ENCODE measurements at places on chromosomes 1 and 21.

DNA sequence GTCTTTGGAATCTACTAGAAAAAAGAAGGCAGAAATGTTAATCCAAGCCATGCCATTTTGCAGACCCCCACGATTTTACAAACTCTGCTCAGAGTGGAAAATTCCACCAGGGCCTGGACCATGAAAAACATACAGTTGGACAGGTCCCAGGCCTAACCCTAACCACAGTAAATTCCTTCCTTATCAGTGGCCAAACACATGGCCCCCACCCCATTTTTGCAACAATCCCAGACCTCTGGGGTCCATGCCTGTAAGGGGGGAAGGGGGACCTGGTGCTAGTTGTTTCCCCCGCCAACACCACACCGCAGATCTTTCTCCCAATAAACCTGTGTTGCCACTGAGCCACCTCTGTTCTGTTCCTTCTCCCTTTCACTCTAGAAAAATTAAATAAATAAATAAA lies 1352.7 kb downstream of the AMY1C start:
- DNase-seq, result no peak

DNA sequence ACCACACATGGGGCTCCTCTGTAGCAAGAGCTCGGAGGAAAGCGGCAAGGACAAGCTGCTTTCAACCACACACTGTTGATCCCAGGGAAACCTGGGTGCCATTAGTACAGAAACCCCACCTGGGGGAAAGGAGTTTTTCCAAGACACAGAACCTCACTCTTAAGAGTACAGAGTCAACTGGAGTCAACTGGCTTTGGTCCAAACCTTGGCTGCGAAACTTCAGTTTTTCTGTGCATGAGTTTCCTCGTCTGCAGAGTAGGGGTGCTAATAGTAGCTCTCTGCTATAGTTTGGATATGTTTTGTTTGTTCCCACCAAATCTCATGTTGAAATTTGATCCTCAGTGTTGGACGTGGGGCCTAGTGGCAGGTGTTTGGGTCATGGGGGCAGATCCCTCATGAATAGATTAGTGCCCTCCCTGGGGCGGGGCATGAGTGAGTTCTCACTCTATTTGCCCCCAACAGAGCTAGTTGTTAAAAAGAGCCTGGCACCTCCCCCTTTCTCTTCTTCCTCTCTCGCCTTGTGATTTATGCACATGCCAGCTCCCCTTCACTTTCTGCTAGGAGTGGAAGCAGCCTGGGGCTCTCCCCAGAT lies 161.1 kb downstream of the PIGK start:
- DNase-seq, result no peak

DNA sequence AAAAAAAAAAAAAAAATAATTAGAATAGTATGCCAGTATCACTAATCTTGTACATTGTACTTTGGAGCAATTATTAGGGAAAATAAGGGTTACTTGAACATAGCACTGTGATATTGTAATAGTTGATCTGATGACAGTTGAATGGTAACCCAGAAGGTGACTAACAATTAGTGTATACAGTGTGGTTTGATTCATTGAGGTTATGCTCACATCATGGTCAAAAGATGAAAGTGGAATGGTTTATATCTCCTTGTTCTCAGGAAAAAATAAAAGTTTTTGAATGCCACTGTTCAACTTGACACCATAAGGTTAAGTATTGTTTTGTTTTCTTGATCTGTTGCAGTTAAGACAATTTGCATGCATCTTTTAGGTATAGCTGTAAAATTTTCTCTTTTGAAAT lies 87.0 kb downstream of the GPR52 start:
- no peak for DNase-seq

- DNase-seq, result no peak
These were observed 81.4 kb downstream of the NENF start for GRCh38 chr1:212514056-212514614.

- DNase-seq, result no peak
These were observed 5.4 kb downstream of the INTS11 start for GRCh38 chr1:1318777-1319645.

GRCh38 chr1:14140831-14141401 lies 440.9 kb downstream of the PRDM2 start:
- DNase-seq, result no peak

GRCh38 chr1:1281533-1282321 lies 1.5 kb downstream of the SCNN1D start:
- DNase-seq, result no peak

DNA sequence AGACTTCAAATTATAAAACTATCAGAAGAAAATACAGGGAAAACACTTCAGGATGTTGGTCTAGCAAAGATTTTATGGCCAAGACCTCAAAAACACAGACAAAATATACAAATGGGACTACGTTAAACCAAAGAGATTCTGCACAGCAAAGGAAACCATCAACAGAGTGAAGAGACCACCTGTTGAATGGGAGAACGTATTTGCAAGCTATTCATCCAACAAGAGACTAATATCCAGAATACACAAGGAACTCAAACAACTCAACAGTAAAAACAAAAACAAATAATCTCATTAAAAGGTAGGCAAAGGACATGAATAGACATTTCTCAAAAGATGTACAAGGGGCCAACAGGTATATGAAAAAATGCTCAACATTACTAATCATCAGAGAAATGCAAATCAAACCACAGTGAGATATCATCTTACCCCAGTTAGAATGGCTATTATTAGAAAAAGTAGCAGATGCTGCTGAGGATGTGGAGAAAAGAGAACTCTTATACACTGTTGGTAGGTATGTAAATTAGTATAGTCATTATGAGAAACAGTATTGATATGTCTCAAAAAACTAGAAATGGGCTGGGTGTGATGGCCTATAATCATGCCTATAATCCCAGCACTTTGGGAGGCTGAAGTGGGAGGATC lies 112.6 kb downstream of the LRIG2 start:
- no peak for DNase-seq

DNA sequence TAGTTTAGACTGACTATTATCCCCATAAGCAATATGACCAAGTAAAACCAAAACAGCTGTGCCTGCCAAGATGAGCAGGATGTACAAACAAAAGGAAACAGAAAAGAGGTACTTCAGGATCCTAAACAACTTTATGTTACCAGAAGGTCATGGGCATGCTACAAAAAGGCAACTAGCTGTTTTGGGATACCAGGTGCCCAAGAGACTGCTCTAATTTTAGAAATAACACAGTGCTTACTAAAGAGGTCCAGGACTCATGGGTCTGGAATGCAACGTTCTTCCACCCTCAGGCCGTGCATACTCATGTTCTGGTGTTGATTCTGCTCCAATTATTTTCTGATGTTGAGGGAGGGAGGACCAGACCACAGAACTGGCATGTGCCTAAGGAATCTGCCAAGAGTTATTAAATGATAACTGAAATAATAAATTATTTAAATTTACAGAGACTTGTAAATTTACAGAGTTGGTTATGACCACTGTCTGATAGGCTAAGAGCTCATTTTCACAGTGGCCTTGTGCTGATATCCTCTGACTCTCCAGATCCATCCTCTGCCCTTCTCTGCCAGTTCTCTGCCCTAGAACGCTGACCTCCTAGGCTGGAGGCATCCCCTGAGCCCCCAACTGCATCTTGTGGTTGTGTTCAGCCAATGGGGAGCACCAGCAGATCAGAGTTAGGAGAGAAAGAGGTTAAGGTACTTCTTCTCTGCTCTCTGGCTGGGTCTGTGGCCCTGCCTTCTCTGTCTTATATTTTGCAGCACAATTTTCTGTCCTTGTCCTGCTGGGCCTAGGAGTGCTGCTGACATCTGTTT lies 37.7 kb upstream of the BCL10 start:
- DNase-seq, result no peak

GRCh38 chr1:233033361-233033760 lies 83.0 kb downstream of the NTPCR start:
- DNase-seq, result peak; percentile 15

GRCh38 chr1:199243423-199244061 lies 604.7 kb downstream of the PTPRC start:
- DNase-seq, result peak; percentile 80

GRCh38 chr1:93979718-93980319 lies 70.6 kb upstream of the GCLM start:
- DNase-seq, result no peak

DNA sequence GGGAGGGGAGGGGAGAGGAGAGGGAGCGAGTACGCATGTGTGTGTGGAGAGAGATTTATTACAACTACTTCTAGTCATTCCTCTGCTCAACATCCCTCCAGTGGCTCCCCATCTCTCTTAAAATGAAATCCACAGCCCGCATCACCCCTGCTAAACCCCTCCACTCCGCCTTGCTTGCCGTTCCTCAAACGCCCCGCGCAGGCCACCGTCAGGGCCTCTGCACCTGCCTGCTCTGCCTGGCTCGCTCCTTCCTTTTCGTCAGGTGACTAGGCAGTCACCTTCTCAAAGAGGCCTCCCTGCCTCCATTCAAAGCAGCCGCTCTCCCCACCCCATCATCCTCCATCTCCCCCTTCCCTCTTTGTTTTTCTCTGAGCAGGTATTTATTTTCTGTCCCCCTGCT lies 29.9 kb downstream of the LRRC38 start:
- no peak for DNase-seq

DNA sequence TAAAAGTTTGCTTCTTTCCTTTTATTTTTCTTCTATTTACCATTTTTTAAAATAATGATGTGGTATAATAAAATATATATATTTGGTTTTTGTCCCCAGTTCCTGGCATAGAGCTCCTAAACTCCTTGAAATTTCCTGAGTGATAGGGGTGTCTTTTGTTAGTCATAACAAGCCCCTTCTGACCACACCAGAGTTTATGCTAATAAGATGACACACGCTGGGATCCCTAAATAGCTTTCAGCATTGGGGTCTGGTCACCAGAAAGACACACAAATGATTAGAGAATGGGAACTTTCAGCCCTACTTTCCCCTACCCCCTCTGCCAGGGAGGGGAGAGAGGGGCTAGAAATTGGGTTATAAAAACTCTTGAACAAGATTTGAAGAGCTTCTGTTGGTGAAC lies 56.2 kb downstream of the COL24A1 start:
- no peak for DNase-seq

DNA sequence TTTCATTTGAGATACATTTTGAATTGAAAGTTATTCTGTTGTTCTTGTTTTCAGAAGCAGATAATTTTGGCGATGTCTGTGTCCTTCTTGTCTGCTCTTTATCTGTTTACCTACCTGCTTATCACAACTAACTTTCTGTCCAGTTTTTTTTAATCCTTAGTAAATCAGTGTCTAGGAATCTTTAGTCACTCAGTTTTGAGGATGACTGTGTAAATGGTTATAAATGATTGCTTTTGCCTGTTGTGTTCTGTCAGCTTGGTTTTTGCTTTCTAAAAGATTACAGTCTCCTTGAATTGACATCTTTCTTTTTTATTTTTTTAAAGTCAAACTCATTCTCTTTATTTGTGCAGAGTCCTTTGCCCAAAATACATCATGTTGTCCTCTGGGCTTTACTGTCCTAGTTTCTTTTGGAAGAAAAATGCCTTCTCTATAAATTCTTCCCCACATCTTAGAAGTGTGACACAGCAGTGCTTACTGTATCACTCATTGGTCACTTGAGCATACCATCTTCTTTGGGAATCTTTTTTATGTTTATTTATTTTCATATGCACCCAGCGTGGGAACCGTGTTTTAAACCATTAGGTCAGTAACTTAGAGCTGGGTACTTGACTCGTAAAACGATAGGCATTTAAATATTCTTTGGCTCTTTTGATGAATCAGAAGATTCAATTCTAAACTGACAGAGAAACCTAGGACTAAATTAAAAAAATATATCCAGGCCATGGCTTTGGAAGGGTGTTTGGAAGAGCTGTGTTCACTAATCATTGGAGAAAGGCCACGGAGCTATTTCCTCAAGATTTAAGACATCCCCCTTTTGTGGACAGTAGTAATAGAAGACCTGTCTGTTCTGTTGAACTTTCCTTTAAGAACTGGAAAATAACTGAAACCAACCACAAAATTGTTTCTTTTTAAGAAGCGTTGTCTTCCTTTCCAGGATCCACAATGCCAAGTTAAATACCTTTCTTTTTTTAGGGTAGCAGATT lies 20.9 kb downstream of the LAMC1 start:
- DNase-seq, result no peak

DNA sequence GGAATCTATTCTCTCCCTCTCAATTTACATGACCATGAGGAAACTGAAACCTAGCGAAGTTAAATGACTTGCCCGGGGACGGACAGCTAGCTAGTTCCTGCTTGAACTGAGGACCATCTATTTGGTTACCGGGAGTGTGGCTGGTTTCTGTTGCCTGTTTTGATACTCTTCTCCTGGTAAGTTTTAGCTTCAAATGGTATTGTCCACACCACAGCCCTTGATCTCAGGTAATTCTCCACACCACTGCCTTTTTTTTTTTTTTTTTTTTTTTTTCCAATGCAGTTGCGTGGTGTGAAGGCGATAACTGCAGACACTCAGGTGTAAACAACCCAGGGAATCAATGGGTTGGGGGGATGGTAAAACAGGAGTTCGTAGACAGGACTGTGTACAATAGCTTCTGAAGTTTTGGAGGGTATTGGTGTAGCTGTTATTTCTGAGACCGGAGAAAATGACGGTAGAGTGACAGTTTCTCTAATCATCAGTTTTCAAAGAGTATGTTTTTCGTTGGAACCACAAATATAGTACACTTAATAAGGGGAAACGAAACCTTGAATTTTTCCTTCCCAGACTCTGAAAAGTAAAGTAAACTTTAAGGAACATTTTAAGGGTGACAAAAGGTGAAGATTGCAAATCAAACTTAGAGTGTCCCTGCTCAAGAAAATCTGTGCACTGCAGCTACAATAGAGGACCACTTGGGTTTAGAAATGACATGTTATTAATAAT lies 125.3 kb upstream of the CACYBP start:
- DNase-seq, result no peak

GRCh38 chr1:111570781-111571181 lies 48.8 kb upstream of the RAP1A start:
- peak; percentile 75 for DNase-seq

GRCh38 chr1:93842750-93843500 lies 36.1 kb downstream of the DNTTIP2 start:
- DNase-seq, result no peak

GRCh38 chr1:28680151-28680550 lies 11.6 kb downstream of the GMEB1 start:
- no peak for DNase-seq

GRCh38 chr1:204319027-204319426 lies 40.7 kb downstream of the PLEKHA6 start:
- DNase-seq, result no peak

GRCh38 chr1:12615159-12615864 lies 2.7 kb downstream of the DHRS3 start:
- DNase-seq, result peak; percentile 63

DNA sequence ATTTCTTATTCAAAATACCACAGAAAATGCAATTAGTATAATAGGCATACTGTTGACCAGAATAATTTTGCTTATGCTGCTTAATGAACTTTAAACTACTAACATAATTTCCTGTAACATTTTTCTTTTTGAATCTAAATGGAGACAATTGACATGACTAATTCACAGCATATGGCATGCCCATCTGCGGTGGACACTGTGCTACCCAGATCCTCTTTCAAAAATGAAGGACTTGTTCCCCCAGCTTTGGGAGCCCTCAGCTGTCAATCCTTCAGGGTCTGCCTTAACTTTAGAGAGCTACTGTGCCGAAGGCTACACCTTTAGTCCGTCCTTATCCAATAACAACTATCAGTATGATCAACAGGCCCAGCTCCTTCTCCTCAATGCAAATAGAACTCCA lies 789.0 kb downstream of the PLA2G4A start:
- DNase-seq, result no peak

- peak; percentile 24 for DNase-seq
These were observed 24.8 kb upstream of the ACBD6 start for GRCh38 chr1:180527101-180527669.
